ENCODE measurements at places on chromosomes 16 and 17.

DNA sequence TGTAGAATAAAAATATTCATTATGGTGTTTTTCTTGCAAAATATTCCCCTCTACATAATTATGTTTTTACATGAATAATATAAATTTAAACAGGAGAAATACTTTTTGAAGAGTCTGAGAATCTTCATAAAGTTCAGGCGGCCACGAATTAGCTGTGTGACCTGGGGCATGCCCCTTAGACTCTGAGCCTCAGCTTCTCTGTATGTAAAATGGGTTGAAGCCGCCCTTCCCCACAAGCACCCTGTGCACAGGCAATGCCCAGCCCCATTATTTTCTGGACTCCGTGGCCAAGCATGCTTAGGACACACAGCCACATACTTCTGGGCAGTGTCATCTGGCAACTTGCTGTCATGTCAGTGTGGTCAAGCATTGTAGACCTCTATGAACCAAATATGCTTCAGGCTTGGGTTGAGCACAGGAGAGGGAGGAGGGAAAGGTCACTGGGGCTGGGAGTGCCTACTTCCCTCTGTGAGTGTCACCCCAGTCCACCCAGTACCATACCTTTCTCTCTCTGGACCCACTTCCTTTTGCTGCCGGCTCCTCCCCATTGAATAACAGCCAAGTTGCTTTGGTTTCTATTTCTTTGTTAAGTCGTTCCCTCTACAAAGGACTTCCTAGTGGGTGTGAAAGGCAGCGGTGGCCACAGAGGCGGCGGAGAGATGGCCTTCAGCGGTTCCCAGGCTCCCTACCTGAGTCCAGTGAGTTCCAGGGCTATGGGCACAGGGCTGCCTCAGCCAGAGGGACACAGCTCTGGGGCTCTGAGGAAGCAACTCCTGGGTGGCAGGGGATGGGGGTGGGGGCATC, at the start of gene LGALS9:
Gene LGALS9 (plus strand): TSS at position 582 of the 804 bp plus-strand sequence. CDS start 78 bp downstream, at position 660.
- DNase-seq = no peak

DNA sequence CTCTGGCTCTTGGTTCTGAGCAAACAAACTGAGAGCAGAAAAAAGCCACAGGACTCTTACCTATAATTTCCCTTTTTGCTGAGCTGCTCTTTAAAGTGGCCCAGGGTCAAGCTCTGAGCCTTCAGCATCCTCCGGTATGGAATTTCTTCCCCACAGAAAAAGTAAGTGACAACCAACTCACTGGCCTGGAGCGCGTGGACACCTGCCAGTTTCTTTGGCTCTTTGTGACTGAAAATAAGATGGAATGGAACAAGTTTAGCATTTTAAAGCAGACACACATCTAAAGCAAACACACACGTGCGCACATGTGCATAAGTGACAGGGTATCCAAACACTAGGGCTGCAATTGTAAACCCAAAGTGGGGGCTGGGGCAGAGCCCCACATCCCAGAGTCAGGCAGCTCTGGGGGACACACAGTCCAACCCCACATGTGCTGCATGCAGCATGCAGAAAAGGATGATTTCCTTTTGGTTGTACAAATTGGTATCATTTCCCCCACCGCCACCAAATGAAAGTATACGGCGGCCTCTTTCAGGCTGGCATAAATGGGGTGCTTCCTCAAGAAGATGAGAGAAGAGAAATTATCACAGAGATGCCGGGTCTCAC, 27.5 kb downstream of the AXIN2 start:
- DNase-seq = no peak

- no peak for DNase-seq
Measured at GRCh38 chr16:55982597-55982996, 107.4 kb upstream of the CES5A start.

DNA sequence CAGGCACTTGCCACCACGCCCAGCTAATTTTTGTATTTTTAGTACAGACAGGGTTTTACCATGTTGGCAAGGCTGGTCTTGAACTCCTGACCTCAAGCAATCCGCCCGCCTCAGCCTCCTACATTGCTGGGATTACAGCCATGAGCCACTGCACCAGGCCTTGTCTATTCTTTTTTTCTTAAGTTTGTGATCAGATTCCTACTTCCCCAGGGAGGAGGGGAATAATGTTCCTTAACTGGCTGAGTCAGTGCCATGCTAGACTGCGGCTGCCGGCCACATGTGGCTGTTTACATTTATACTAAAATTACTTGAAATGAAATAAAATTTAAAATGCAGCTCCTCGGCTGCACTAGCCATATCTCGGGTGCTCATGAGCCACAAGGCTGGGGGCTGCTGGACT, 27.8 kb upstream of the USP36 start:
- DNase-seq = no peak

- DNase-seq = no peak
Measured at GRCh38 chr17:12856416-12856815, 67.1 kb downstream of the ARHGAP44 start.

GRCh38 chr16:87653234-87653633, 50.9 kb downstream of the JPH3 start:
- DNase-seq = no peak

- no peak for DNase-seq
Measured at GRCh38 chr16:85390511-85391174, 222.5 kb upstream of the GSE1 start.

DNA sequence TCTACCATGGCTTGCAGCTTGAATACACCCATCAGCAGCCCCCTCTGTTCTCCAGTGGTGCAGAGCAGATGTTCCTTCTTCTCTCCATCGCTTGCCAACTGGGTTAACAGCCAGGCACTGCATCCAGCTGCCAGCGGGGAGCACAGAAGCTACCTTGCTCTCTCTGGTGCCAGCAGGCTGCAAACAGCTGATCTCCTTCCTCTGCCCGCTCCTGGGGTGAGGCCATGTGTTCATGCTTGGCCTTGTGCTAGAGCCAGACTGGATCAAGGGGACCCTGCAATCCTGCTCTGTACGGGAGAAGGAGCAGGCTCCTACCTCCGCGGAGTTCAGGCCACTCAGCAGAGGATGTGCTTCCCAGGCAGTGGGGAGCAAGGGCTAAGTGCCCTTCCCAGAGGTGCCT, 24.1 kb upstream of the ENGASE start:
- DNase-seq = no peak

DNA sequence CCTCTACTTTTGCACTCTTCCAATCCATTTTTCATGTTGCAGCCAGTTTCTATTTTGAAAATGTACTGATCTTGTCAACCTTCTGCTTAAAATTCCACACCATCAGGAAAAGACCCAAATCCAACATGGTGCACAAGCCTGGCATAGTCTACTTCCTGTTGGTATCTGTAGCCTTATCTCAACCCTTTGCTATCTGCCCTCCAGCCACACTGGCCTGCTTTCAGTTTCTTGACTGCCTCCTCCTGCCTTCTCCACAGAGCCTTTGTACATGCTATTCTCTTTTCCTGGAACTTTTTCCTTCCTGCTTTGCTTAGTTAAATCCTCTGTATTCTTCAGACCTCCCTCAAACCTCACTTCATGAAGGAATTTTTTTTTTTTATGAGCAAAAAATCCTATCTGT, 31.5 kb downstream of the NLRP1 start:
- DNase-seq = no peak

- no peak for DNase-seq
Measured at GRCh38 chr17:82837586-82838320, 2.1 kb downstream of the ZNF750 start.

GRCh38 chr16:10490141-10490540, 90.3 kb downstream of the EMP2 start:
- no peak for DNase-seq

- no peak for DNase-seq
Measured at GRCh38 chr16:28981517-28981916, 3.3 kb upstream of the LAT start.

DNA sequence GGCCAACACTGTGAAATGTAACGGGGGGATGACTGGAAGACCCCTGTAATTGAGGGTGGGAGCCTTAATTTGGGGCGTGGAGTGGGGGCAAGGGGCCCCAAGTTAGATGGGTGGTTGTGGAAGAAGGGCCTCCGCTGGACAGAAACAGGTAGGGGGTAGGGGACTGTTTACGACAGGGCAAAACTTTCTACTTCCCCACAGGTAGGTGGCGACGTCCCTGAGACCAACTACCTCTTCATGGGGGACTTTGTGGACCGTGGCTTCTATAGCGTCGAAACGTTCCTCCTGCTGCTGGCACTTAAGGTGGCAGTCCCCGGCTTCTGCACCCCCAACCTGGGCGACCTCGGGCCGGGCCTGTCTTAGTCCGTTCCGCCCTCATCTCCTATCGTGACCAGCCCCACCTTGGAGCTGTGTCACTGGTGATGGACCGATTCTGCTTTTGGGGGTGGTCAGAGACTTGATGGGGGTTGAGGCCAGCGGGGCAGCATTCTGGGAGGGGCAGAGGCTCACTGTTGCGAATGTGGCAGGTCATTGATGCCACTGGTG, 6.8 kb downstream of the PPP4C start:
- no peak for DNase-seq

DNA sequence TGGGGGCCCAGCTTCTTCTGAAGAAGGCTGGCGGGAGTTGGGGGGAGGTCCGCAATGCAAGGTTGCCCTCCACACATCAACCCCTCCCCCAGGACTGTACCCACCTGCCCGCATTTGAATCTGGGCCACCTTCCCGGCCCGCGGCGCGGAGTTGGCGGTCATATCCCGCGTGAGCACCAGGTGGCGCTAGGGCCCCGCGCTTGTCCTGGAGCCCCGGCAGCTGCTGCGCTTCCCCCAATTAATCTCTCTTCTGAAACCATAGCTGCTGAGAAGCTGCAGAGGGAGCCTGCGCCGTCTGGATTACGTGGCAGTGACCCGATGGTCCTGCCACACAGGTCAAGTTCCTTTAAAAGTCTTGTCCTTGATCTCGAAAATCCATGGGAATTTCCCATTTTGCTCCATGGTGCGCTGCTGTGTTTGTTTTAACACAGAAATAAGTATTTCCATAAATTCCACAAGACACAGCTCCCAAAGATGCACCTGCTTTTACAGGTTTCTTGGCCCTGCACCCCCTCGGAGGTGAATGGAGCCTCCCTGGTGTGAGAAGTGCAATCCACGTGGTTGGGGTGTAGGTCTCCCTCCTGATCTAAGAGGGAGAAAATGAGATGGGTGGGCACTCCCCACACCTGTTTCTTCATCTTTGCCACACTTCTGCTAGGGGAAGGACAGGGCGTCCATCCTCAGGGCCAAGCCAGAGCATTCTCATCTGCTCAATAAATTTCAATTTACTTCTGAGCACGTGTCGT, 22.1 kb downstream of the COX4I1 start:
- DNase-seq = no peak

GRCh38 chr16:14527411-14528044, 102.5 kb downstream of the PARN start:
- DNase-seq = no peak

DNA sequence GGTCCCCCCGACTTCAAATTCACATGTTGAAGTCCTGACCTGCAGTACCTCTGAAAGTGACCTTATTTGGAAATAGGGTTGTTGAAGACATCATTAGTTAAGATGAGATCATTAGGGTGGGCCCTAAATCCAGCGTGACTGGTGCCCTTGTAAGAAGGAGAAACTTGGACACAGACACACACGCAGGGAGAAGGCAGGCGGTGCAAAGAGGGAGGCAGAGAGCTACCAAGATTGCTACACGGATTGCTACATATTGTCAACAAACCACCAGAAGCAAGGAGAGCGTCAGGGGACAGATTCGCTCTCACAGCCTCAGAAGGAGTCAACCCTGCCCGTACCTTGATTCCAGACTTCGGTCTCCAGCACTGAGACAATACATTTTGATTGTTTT, 6.8 kb upstream of the WBP2 start:
- DNase-seq = no peak

- peak; percentile 85 for DNase-seq
Measured at GRCh38 chr17:43576563-43577229, 30.6 kb upstream of the ETV4 start.

GRCh38 chr17:62625870-62626200, 1.6 kb upstream of the MRC2 start:
- no peak for DNase-seq

GRCh38 chr16:81633147-81633619, 145.9 kb upstream of the PLCG2 start:
- DNase-seq = no peak

- DNase-seq = peak; percentile 50
Measured at GRCh38 chr16:6193718-6194117, 1096.1 kb upstream of the EEF2KMT start.

All from left renal cortex interstitium (tissue), 4 donors.